ENCODE measurements at places on chromosomes 2 and 18.

GRCh38 chr2:85269959-85270358 lies 57.8 kb downstream of the TGOLN2 start:
- DNase-seq, result no peak

DNA sequence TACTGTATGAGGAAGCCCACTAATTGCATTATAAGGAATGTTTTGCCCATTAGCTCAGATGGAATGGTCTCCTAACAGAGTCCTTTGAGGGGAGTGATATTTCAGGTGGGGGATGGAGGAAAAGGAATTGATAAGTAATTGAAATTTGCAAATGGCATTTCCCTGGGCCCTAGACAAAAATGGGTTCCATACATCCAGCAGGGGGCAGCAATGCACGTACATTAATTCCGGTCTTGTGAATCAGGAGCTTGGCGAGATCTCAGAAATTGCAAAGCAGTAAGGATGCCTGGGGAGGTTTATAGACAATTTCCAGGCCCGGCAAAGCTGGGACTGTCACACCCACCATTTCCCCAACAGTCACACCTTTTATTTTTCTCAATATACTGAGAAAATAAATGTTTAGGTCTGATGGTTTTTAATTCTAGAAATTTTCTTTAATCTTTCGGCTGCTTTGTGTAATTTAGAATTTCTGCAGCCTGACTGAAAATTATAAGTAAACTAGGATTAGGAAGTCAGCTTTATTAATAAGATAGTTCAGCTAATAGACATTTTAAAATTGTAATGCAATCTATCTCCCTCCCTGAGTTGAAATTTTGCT lies 122.8 kb downstream of the LYPD1 start:
- DNase-seq, result peak; percentile 55

- DNase-seq, result no peak
Measured at GRCh38 chr2:25127646-25128045, 40.7 kb downstream of the POMC start.

DNA sequence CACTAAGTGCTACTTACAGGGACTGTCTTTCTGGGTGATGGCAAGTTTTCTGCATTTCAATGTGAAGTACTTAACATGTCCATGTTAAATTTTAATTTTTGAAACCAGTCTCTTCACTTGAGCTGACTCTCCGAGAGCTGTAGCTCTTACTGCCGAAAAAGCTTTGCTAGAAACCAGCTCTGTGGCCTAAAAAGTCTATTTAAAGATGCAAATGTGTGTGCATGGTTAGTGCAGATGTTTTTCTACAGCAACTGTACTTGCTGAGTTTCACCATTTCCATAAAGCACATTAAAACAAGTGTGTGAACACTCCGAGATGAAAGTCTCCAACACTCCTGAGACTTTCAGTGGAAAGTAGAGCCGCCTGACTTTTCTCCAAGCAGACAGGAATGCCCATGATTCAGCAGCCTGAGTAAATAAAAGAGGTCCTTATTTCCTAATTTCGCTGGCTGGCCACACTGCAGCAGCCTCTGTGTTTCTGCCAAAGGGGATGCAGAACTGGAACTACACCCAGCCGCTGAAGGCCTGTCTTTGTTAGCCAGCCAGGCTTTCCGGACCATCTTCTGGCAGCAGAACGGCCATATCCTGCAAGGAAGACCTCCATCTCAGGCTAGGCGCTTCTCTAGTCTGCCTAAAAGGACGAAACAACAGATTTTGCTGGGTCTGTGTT lies 121.2 kb downstream of the ZNF521 start:
- DNase-seq, result no peak

DNA sequence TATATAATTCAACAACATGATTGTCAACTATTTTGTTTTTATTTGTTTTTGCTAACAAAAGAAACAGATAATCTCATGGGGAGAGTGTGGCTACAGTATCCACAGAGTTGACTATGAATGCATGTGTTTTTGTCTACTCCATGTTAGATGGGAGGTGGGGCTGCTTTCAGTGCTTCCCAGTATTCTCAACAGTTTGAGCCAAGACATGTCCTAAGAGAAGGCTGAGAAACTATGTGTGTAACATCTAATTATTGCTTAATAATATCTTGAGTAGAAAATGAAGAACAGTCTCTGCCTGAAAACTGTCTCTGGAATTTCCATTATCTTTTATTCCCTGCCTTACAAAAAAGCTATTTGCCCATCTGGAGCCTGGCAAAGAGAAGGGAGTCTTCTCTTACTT lies 178.8 kb upstream of the MMADHC start:
- no peak for DNase-seq

GRCh38 chr2:225821351-225821750 lies 421.8 kb downstream of the NYAP2 start:
- no peak for DNase-seq

DNA sequence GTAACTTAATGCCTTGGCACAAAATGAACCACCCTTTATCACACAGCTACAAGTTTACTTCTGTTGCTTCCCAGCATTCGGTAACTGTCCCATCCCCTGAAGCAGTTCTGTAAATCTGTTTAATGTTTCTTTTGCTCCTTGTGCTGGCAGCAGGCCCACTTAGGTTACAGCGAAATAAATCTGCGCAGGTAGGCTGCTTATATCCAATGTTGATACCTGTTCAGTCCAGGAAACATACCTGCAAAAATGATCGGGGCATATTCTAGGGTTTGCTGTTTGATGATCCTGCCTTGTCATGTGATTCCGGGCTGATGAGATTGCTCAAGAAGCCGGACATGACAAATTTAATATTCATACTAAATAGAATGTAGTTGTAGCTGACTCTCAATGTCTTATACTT lies 23.3 kb downstream of the PELI1 start:
- DNase-seq, result no peak

DNA sequence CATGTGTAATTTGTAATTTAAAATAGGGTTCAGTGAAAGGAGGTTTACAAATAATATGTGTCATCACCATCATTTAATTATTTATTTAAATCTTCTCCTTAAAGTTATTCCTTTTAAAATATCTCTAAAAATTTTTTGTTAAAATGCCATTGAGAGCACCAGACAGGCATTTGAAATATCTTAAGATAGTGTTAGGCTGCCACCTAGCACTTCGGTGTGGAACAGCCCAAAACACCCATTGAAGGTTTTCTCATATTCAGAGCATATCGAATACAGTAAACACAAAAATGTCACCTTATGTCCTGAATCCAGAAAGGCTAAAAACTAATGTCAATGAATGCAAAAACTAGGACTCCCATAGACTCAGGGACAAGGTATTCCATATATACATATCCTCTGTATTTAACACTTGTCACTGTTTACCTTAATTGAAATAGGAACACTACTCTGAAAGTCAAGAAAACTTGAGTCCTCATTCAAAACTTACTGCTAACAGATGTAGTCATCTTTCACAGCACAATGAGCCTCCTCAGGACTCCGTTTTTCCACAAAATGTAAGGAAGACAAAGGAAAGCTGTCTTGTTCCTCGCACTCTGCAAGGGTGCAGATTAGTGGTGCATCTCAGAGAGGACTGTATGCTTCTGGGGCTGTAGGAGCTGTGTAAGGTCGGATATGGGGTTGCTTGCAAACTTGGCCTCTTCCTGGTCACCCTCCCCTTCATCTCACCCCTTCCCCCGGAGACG lies 329.5 kb downstream of the PAX3 start:
- DNase-seq, result no peak
